ENCODE measurements at places on chromosomes 1 and 21.

DNA sequence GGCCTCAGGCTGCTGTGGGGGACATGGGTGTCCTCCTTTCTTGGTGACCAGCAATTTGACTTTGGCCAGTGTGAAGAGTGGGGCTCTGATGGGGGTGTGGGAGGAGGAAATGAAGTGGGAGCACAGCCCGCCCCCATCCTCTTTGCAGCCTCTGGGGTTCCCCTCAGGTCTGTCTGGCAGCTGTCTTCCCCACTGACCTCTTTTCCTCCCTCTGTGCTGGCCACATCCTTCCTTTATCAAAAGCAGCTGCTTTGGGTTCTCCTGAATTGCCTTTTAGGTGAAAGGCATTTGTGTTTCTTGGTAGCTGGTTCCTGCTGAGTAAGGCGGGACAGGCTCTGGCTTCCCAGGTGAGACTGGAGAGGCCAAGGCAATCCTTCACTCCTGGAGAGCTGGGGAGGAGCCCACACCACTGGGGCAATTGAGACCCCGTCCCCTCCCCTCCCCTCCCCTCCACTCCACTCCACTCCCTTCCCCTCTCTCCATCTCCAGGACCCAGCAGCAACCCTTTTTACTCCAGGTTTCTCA lies 24.9 kb downstream of the PCAT6 start:
- DNase-seq: no peak

- no peak for DNase-seq
Measured at GRCh38 chr1:71908303-71908702, 374.0 kb downstream of the NEGR1 start.

- peak; percentile 73 for DNase-seq
Measured at GRCh38 chr1:66598670-66599069, 64.7 kb downstream of the SGIP1 start.

- DNase-seq: no peak
Measured at GRCh38 chr1:157600236-157600635, 2.4 kb upstream of the FCRL4 start.

GRCh38 chr1:227214207-227214606 lies 104.1 kb downstream of the CDC42BPA start:
- no peak for DNase-seq

DNA sequence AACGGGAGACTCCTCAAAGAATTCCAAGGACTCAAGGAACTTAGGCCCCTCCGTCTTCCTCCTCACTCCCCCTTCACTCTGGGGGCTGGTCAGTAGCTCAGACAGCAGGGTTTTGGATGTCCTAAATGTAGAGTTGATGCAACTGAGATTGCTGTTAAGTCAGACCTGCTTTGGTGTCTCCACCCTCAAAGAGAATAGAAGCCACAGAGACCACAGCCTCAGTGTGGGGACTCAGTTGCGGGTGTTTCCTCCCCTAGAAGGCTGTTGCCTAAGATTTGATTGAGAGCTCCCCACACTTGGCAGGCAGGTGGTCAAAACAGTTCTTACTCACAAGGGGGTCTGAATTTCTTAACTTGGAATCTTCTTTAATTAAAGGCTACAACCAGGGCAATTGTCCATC lies 7.6 kb downstream of the MAN1C1 start:
- DNase-seq: no peak

DNA sequence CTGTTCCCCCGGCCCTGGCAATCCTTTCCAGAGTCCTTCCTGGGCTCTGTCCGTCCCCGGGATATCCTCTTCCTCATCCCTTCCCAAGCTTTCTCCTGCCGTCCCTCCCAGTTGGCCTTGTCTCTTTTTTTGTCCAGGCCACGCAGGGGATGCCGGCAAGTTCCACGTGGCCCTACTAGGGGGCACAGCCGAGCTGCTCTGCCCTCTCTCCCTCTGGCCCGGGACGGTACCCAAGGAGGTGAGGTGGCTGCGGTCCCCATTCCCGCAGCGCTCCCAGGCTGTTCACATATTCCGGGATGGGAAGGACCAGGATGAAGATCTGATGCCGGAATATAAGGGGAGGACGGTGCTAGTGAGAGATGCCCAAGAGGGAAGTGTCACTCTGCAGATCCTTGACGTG lies 13.4 kb upstream of the SVBP start:
- no peak for DNase-seq

- DNase-seq: peak; percentile 21
Measured at GRCh38 chr1:186848509-186849130, 19.9 kb downstream of the PLA2G4A start.

DNA sequence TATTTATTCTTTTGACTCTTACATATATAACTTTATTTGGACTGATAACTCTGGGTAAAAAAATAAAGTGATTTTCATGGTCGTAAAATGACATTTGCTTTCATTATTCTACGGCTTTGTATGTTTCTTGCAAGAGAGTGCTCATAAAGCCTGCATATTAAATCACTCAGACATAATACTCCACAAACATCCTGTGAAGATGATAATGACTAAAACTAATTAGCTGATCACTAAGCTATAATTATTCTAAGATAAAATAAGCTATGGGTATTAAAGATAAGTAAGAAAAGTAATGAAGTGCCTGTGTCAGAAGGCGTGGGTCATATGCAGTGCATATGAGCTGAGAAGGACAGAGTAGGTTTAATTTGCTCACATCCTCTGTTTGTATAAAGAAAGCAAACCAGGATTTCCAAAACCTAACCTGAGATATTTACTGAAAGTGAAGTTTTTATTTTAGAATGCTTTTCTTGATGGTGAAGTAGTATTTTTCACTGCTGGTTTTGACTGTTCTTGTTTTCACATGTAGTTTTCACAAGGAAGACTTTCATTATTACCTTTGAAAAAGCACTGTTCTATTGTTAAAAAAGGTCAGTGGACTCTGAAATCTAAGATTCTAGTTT lies 278.8 kb downstream of the AMY1C start:
- DNase-seq: no peak

DNA sequence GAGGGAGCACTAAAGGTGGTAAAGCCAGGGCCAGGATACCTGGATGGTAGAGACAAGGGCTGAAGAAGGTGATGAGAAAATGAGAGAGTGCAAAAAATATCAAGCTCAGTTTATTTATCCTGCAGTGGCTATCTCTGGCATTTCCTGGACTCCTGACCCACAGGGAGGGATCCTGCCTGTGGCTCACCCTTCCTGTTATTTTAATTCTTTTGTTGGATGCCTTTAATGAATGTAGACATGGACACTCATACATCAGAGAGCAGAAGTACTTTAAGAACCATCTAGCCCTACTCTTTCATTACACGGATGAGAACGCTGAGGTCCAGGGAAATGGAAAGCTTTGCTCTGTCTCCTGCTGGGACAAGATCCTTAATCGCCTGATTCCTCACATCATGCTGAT lies 20.6 kb downstream of the JUN start:
- peak; percentile 84 for DNase-seq

DNA sequence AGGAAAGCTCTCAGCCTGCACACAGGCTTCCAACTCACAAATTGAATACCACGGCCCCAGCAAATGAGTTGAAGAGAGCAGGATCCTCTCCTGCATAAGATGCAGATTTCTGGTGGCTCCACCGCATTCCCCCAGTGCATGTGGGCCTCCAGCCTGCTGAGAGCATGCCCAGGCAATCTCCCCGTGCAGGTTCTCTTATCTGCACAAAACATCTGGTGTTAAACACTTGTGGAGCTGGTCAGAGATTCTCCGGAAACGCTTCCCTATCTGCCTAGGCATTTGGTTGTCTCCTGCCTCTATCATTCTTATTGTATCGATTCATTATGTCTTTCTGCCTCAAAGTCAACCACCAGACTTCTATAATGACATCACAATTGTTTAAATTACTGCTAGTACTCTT lies 1349.0 kb upstream of the B3GALT2 start:
- no peak for DNase-seq

DNA sequence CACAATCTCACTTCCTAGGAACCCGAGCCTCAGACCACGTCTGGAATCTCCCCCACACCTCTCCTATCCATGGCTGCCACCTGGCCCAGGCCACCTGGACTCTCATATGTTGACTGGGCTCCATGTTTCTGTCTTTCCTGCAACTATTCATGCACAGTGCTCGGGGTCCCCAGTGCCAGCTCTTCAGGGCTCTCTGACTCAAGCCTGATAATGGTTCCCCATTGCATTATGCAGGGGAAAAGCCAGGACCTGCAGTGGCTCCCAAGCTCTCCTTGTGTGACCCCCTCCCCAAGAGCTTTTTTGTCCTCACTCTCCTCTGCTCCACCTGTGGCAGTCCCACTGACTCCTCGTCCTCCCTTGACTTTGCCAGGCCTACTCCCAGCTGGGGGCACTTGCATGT lies 417.6 kb downstream of the NPHP4 start:
- DNase-seq: no peak

- peak; percentile 68 for DNase-seq
Measured at GRCh38 chr1:3530926-3531818, 76.7 kb downstream of the ARHGEF16 start.

GRCh38 chr1:221708076-221708571 lies 33.8 kb downstream of the DUSP10 start:
- DNase-seq: peak; percentile 97

- no peak for DNase-seq
Measured at GRCh38 chr1:88341447-88341846, 342.6 kb upstream of the PKN2 start.

GRCh38 chr1:169201084-169201619 lies 94.7 kb downstream of the ATP1B1 start:
- peak; percentile 11 for DNase-seq

DNA sequence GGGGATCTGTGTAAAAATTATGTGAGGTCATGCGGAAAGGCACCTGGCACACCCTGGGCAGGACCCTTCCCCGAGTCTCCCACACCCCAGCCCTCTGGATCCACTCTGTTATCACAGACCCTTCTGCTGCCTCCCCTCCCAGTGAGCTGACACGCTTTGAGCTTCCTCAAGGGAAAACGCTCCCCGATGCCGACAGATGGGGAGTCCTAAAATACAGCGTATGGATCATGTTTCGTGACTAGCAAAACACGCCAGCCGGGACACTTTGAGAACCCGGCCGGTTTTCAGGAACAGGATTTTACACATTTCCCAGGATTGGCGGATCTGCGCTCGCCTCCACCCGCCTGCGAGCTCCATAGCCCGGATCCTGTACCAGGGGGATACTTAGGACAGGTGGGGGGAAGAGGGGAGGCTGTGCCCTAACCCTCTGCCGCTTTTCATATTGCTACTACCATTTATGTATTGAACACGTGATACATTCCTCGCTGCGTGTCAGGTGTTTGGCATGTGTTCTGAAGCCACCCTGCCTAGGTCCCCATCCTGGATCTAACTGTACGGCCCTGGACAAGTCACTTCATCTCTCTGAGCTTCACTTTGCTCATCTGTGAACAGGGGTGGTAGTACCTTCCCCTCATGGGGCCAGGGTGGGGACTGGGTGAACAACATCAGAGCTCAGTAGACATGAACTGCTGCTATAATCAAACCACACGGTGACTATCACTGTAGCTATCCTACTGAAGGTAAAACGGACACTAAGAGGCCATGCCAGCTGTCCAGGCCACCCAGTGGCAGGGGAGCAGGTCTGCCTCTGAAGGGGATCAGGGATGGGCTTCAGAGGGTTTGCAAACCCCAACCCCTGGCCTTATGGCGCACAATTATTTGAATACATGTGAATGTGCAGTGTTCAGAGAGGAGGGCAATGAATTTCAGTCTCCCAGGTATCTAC lies 63.2 kb downstream of the SSBP3 start:
- no peak for DNase-seq

GRCh38 chr1:32666901-32667566 lies 16.0 kb downstream of the RBBP4 start:
- no peak for DNase-seq

Data from RPMI7951 (cell line).